ENCODE measurements at places on chromosomes 5 and 9. TPM values are rescaled to one million over a fixed set of nuclear protein-coding genes. Genes with fewer than 3 reads are reported as not detected.
A peak's percentile ranks its signal among the peaks of the same experiment; 100 is the strongest.

The BRD9 gene
- total RNA-seq, result 37.7 TPM

The FOXI1 gene
- not detected for total RNA-seq

The CARTPT gene
- not detected for total RNA-seq

The SPINK7 gene
- not detected for total RNA-seq

- no peaks in the 10 kb centered on the region for H3K27me3 ChIP-seq
- H3K36me3 ChIP-seq, result no peaks in the 10 kb centered on the region
- H3K4me1 ChIP-seq, result no peaks in the 10 kb centered on the region
- no peak overlapping the region for H3K4me3 ChIP-seq
Observed at GRCh38 chr9:81097131-81097847, 592.1 kb downstream of the TLE1 start.

- no peak for DNase-seq
- no peaks in the 10 kb centered on the region for H3K4me1 ChIP-seq
- no peaks in the 10 kb centered on the region for H3K27me3 ChIP-seq
- no peaks in the 10 kb centered on the region for H3K36me3 ChIP-seq
- H3K27ac ChIP-seq, result no peak overlapping the region
Observed at GRCh38 chr5:127571314-127572131, 54.1 kb downstream of the PRRC1 start.

GRCh38 chr5:158857976-158858375, 241.7 kb downstream of the EBF1 start:
- H3K27me3 ChIP-seq, result no peaks in the 10 kb centered on the region
- no peak overlapping the region for H3K27ac ChIP-seq
- H3K36me3 ChIP-seq, result no peaks in the 10 kb centered on the region
- H3K4me3 ChIP-seq, result no peak overlapping the region
- DNase-seq, result no peak
- H3K4me1 ChIP-seq, result peaks cover 11% of the 10 kb centered on the region

DNA sequence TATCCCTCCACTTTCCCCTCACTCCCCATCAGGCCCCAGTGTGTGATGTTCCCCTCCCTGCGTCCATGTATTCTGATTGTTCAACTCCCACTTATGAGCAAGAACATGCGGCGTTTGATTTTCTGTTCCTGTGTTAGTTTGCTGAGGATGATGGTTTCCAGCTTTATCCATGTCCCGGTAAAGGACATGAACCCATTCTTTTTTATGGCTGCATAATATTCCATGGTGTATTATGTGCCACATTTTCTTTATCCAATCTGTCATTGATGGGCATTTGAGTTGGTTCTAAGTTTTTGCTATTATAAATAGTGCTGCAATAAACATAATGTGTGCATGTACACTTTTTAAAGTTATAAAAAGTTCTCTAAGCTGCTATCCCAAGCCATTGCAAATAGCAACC, 75.6 kb downstream of the ERBIN start:
- no peaks in the 10 kb centered on the region for H3K4me1 ChIP-seq
- no peak overlapping the region for H3K4me3 ChIP-seq

DNA sequence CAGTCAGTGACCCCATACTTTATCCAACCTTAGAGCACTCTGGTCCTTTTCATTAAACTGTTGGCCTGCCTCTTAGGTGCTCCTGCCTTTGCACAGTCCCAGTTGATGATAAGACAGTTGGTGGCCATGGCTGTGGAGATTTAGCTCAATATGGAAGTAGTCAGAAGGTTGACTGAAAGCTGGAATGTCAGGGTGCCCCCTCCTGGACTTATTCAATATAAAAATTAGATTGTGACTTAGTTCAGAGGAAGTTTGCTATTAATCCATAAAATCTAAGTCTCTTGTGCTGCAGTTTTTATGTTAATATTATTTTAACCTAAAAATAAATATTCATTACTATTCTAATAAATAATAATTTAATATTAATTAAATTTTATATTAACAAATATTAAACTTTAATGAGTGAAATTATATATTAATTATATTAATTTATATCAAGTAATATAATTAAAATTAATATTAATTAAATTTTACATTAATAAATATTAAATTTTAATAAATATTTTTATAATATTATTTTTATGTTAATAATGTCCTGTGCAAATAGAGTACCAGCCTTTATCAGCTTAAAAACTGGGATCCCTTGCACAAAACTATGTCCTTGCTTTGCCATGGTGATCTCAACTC, 77.7 kb upstream of the ADAMTSL1 start:
- H3K27ac ChIP-seq, result no peak overlapping the region
- peaks cover 5% of the 10 kb centered on the region for H3K4me1 ChIP-seq
- no peak overlapping the region for H3K4me3 ChIP-seq
- no peaks in the 10 kb centered on the region for H3K36me3 ChIP-seq

- H3K27ac ChIP-seq, result no peak overlapping the region
- H3K4me1 ChIP-seq, result no peaks in the 10 kb centered on the region
- H3K36me3 ChIP-seq, result no peaks in the 10 kb centered on the region
- H3K4me3 ChIP-seq, result no peak overlapping the region
- H3K27me3 ChIP-seq, result no peaks in the 10 kb centered on the region
Observed at GRCh38 chr5:96387616-96388015, 45.4 kb downstream of the PCSK1 start.

- no peaks in the 10 kb centered on the region for H3K27me3 ChIP-seq
- no peaks in the 10 kb centered on the region for H3K36me3 ChIP-seq
- no peak for DNase-seq
- no peak overlapping the region for H3K27ac ChIP-seq
- H3K4me1 ChIP-seq, result no peaks in the 10 kb centered on the region
Observed at GRCh38 chr5:41346609-41347008, 133.3 kb upstream of the C6 start.

DNA sequence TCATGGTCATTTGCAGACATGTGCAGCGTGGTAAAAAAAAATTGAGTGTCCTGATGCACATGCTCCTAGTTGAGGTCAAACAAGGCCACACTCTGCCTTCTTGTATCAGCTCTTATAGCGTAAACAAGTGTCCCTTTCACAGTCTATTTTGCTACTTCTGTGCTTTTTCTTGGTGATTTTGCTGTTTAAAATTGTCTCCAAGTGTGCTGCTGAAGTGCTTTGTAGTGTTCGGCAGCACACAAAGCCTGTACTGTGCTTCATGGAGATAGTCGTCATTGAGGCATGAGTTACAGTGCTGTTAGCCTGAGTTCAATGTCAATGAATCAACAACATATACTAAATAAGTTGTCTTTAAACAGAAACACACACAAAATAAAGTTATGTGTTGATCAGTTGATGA, 690.4 kb upstream of the MEF2C start:
- no peak overlapping the region for H3K27ac ChIP-seq
- H3K4me1 ChIP-seq, result no peaks in the 10 kb centered on the region
- no peak for DNase-seq

GRCh38 chr5:64800926-64801325, 32.2 kb downstream of the CWC27 start:
- no peak overlapping the region for H3K27ac ChIP-seq
- no peaks in the 10 kb centered on the region for H3K27me3 ChIP-seq
- no peak for DNase-seq
- H3K36me3 ChIP-seq, result peaks cover 50% of the 10 kb centered on the region
- no peaks in the 10 kb centered on the region for H3K4me1 ChIP-seq
- H3K4me3 ChIP-seq, result no peak overlapping the region

DNA sequence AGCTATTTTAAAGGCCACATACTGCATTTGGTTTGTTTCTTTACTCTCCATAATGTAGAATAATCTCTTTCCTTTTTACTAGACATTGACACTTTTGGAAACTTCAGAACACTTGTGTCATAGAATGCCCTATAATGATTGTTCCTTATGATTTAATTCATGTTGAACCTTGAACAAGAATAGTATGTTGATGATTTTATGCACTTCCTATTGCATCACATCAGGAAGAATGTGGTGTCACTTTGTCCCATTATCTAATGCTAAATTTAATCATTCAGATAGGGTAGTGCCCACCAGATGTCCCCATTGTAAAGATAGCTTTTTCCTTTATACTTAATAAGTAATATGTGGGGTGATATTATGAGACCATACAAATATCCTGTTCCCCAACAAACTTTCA, 19.4 kb upstream of the DEPDC1B start:
- H3K4me1 ChIP-seq, result no peaks in the 10 kb centered on the region
- no peak overlapping the region for H3K27ac ChIP-seq
- no peak overlapping the region for H3K4me3 ChIP-seq
- H3K27me3 ChIP-seq, result no peaks in the 10 kb centered on the region
- H3K36me3 ChIP-seq, result no peaks in the 10 kb centered on the region
- no peak for DNase-seq

DNA sequence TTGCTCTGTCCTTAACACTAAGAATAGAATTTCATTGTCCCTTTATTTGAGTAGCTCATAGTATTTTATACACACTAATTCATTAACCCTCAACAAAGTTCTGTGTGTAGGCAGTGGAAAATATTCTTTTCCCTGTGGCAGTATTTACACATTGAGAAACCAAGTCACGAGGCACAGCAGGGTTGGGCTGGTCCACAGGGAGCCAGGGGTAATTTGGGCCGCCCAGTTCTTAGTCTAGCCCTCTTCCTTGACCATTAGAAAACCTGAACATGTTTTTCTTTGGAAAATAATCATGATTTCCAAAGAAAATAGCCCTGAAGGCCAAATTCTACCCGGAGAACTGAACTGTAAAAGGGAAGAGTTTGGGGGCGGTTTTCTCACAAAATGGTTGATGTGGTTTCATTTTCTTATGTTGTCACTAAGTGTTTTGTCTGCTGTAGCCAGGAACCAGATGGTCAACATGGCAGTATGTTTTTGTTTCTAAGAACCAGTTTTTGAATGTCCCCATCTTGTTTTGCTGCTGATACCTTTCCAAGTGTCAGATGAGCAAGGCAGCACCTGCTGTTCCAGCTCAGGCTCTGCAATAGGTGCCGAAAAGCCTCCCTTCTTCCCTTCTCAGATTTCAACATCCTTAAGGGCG, 29.6 kb downstream of the ARHGEF28 start:
- H3K27me3 ChIP-seq, result no peaks in the 10 kb centered on the region
- peaks cover 10% of the 10 kb centered on the region for H3K4me1 ChIP-seq
- no peak overlapping the region for H3K27ac ChIP-seq

- H3K36me3 ChIP-seq, result no peaks in the 10 kb centered on the region
- H3K4me1 ChIP-seq, result peaks cover 17% of the 10 kb centered on the region
- H3K4me3 ChIP-seq, result no peak overlapping the region
- H3K27ac ChIP-seq, result peak overlapping the region; percentile 48
- DNase-seq, result no peak
- H3K27me3 ChIP-seq, result no peaks in the 10 kb centered on the region
Observed at GRCh38 chr9:128245421-128246151, 30.2 kb downstream of the GOLGA2 start.

GRCh38 chr9:36088020-36088419, 48.5 kb upstream of the GLIPR2 start:
- no peak for DNase-seq
- H3K36me3 ChIP-seq, result peaks cover 7% of the 10 kb centered on the region
- H3K27me3 ChIP-seq, result no peaks in the 10 kb centered on the region
- H3K27ac ChIP-seq, result no peak overlapping the region

DNA sequence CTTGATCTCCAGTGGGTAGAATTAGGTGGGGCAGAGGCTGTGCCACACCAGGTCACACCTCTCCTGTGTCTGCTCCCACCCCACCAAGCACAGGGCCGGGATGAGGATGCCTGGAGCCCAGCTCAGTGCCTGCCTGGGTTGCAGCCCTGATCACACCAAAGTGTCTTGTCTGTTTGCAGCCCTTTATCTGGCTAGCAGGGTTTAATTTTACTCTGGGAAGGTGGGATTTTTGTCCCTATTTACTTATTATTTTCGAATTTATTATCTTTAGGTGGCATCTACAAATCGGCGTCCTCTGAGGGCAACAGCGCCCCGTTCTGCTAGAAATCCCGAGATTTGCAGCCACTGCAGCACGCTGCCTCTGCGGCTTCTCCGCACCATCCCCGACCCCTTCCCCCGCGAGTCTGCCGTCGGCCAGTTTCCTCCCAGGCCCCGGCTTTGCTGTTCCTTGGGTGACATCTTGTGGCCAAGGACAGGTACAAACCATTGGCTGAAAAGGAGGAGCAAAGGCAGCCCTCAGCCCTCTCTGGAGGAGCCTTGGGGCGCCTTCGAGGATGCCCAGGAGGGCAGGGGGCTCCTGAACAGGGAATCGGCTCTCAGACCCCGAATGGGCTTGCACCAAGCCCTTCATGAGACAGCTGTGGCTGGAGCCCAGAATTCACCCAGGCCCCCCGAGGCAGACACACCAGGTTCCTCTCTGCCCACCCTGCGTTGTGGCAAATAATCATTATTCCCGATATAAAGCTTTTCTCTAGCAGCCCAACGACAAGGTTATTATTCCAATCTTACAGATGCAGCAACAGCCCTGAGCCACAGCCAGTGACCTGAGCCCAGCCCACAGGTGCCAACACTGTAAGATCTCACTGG, 113.0 kb downstream of the GAPVD1 start:
- DNase-seq, result peak; percentile 68
- no peak overlapping the region for H3K27ac ChIP-seq
- no peaks in the 10 kb centered on the region for H3K36me3 ChIP-seq
- peak overlapping the region; percentile 40 for H3K4me3 ChIP-seq

- peaks cover 4% of the 10 kb centered on the region for H3K4me1 ChIP-seq
- no peak overlapping the region for H3K27ac ChIP-seq
- no peaks in the 10 kb centered on the region for H3K36me3 ChIP-seq
- DNase-seq, result no peak
Observed at GRCh38 chr9:21988056-21988990, 5.9 kb downstream of the CDKN2A start.

- peaks cover 38% of the 10 kb centered on the region for H3K4me1 ChIP-seq
- no peak overlapping the region for H3K4me3 ChIP-seq
- H3K27me3 ChIP-seq, result no peaks in the 10 kb centered on the region
- no peak for DNase-seq
- peaks cover 71% of the 10 kb centered on the region for H3K36me3 ChIP-seq
Observed at GRCh38 chr9:35743452-35743851, 5.6 kb downstream of the GBA2 start.

DNA sequence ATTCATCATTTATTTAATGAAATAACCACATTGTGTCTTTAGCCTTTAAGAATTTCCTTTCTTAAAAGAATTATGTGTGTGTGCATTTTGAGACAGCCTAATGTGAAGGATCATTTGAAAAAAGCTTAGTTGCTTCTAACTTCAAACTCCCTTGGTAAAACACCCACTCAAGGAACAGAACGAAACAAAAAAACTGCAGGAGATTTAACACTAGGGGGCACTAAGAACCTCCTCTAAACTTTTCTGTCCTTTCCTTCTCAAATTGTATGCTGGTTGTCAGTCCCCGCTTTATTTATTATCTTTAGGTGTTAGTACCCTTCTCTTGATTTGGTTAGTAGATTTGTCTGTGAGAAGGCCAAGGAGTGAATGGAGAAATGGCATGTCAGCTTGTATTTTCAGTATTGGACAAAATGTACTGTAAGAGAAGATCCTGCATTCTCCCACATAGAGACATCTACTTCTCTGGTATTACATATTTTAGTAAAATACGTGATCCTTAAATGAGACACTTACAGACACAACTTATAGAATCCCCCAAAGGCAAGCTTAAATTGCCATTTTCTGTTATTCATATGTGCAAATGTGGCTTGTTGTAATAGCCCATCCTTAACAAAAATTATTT, 229.7 kb downstream of the MRPS30 start:
- DNase-seq, result no peak
- H3K27me3 ChIP-seq, result no peaks in the 10 kb centered on the region
- no peak overlapping the region for H3K4me3 ChIP-seq
- no peak overlapping the region for H3K27ac ChIP-seq
- H3K4me1 ChIP-seq, result no peaks in the 10 kb centered on the region

- peaks cover 31% of the 10 kb centered on the region for H3K27me3 ChIP-seq
- H3K4me3 ChIP-seq, result peak overlapping the region; percentile 56
- DNase-seq, result no peak
Observed at GRCh38 chr9:88535226-88536022, 446 bp downstream of the NXNL2 start.

- no peak overlapping the region for H3K4me3 ChIP-seq
- peaks cover 7% of the 10 kb centered on the region for H3K4me1 ChIP-seq
- H3K27me3 ChIP-seq, result peaks cover 4% of the 10 kb centered on the region
- no peak for DNase-seq
Observed at GRCh38 chr9:89579741-89580385, 24.9 kb upstream of the GADD45G start.

GRCh38 chr9:104080983-104081382, 13.1 kb upstream of the SMC2 start:
- no peaks in the 10 kb centered on the region for H3K36me3 ChIP-seq
- peaks cover 2% of the 10 kb centered on the region for H3K4me1 ChIP-seq
- H3K4me3 ChIP-seq, result no peak overlapping the region
- no peak for DNase-seq
- no peak overlapping the region for H3K27ac ChIP-seq

Data from lower lobe of right lung (tissue), 2 donors.